ENCODE measurements at places on chromosomes 1 and 21.

DNA sequence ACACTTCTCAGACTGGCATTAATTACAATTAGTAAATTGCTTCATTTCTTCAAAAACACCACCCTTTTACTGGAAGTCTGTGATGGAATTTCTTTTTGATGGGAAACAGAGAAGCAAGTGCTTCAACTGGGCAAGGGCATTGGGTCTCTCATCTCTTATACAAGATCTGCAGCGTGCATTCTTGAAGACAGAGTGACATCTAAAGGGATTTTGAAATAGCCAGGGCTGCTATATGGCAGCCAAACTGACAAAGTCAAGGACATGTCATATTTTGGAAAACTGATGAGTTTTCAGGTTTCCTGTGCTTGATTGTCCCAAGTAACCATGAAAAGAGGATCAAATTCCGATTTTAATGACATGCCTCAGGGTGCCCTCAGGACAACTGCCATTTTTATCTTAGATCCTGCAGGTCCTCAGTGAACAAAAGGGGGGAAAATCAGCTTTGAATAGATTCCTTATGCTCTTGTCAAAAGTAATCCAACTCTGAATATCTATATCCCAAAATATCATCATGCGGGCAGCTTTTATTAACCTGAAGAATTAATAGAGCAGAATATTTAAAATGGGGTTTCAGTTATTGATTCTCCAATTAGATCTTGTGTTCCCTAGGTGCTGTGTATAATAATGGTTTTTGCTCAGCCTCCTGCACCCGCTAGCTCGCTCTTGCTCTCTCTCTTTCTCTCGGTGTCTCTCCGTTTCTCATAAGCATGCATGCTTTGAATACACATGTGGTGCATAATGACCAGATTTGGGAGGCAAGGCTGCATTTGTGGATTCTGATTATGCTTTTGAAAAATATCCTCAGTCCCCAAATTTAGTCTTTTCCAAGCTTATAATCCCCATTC is 221.8 kb downstream of the TTLL7 start:
- no peak for DNase-seq

- DNase-seq: no peak
Measured at GRCh38 chr1:22729912-22730311, 19.3 kb downstream of the EPHB2 start.

DNA sequence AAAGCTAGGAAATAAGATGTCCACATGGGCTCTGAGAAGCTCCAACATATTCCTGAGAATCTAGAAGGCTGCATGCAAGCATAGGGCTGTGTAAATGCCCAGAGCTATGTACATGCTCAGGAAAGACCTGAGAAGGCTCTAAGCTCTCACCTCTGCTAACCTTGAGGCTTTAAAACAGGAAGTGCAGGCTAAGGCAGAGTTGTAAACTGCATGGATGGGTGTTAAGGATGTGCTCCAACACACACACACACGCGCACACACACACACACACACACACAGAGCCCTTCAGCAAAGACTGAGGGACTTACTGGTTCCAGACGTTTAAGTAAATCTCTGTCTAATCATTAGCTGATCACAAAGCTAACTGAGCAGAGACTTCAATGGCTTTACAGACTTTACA is 162.9 kb downstream of the TRABD2B start:
- DNase-seq: no peak

GRCh38 chr1:65230731-65231481 is 78.4 kb upstream of the DNAJC6 start:
- DNase-seq: no peak

GRCh38 chr1:157136133-157136532 is 2.1 kb downstream of the ETV3 start:
- no peak for DNase-seq

GRCh38 chr1:35269201-35269988 is 886 bp downstream of the ZMYM4 start:
- DNase-seq: peak; percentile 50

DNA sequence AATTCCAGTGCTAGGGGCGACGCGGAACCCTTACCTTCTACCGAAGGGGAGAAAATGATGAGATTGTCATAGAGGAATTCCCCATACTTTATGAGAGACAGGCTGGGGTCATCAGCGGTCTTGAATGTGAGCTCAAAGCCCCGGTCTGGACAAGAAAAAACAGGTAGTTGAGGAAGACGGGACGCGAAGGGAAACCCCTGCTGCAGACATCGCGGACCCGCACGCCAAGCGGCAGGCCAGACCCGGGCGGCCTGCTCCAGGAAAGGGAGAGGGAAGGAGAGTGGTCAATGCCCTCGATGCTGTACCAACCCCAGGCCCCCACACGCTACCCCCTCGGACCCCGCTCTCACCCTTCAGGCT is 342 bp downstream of the DDOST start:
- no peak for DNase-seq

DNA sequence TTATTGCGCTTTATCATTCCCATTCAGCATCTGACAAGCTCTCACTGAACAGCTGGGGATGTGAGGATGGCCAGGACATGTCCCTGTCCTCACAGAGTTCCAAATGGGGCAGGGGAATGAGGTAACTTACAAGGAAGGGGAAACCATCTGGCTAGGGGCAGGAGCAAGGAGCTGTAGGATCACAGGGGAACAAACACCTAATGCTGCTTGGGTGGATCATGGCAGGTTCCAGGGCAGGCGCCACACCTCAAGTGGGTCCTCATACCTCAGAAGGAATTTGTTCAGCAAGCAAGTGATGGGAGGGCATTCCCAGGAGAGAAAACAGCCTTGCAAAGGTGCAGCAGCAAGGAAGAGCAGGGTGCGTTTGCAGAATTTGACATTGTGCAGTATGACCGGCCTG is 35.1 kb upstream of the GRIK3 start:
- no peak for DNase-seq

- DNase-seq: no peak
Measured at GRCh38 chr1:87333692-87334347, 5.1 kb downstream of the LMO4 start.

DNA sequence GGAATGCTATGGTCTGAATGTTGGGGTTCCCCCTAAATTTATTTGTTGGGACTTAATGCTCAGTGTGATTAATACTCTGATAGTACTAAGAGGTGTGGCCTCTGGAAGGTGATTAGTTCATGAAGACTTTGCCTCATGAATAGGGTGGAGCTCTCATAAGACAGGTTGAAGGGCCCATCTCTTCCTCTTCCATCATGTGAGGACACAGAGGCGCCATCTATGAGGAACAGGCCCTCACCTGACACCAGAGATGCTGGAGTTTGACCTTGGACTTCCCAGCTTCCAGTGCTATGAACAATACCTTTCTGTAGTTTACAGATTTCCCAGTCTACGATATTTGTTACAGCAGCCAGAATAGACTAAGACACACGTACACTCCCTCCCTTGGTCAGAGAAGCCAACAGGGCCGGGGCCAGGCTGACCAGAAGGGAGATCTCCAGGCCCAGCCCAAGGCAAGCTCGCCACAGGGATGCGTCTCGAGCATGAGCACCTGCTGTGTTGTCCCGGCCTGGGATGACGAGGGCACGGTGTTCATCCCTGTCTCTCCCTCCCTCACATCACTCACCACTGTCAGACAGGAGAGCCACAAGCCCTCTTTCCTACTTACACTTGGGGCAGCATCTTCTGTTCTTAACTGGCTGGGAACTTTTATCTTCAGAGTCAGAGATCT is 4.7 kb upstream of the ABCG1 start:
- DNase-seq: peak; percentile 25

DNA sequence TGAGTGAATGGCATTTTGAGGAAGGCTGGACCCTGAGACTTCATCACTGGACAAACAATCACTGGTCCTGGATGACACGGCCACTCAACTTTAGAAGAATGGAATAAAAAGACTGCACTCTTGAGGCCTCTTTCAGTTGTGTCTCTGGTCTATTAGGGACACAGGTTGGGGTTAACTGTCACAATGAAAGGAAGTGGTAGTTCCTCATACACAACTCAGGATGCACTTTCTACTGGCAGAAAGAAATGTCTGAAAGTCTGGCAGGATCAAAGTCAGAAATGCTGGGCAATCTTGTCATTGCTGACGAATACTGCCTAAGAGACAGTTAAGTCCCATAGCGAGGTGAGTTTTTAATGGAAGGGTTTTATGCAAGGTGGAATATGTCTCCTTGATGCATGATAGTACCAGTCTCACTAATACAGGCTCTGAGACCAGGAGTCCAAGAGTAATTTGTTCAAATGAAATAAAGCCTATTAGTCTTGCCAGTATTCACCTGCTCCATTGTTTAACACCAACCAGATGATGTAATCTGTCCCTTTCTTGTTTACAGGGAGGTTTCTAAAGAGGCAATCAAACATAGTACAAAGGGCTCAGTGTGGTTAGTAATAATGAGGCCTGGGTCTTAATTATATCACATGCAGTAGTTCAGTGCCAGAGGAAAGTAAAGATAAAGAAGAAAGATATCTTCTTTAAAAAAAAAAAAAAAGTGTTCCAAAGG is 11.2 kb upstream of the RRP15 start:
- DNase-seq: no peak

- no peak for DNase-seq
Measured at GRCh38 chr1:165915932-165916348, 88.5 kb downstream of the UCK2 start.

- no peak for DNase-seq
Measured at GRCh38 chr1:232982238-232982944, 32.0 kb downstream of the NTPCR start.

- DNase-seq: no peak
Measured at GRCh38 chr1:175569117-175569743, 174.2 kb downstream of the TNR start.

DNA sequence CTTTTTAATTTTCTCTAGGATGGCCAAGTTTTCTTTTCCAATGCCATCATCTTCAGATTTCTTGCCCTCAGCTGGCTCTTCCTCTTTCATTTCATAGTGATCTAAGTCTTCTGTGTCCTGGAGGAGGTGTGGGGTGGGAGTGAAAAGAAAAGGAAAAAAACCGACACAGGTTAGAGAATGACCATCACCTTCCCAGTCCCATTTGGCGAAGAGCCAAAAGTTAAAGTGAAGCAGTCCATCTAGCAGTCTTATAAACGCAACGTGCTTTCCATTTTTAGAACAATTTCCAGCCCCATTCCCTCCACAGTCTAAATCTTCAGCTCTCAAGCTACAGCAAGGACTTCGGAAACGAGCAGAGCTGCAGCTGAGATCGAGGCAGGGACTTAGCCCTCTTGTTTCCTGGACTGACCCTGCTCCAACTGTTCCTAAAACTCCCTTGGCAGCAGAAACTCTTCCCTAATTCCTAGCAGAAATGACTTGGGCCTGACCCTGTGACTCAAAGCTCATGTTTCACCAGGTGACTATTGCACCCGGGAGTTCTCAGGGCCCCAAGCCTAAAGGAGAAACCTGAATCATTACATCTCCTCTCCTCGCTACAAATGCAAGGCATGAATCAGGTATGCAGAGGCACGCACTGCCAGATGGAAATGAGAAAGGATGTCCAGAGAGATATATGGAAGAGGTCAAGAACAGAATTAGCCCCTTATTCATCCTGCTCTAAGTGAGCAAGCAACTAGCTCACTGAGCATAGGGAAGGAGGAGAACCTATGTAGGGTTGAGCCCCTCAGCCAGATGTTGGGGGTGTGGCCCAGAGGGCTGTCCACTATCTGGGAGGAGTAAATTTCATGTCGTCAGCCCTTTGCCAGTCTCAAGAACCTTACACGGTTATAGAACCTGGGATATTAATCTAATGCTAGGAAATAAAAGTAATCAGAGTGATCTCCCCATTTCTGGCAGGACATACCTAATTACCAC is 5.1 kb downstream of the UBE2Q1 start:
- no peak for DNase-seq

DNA sequence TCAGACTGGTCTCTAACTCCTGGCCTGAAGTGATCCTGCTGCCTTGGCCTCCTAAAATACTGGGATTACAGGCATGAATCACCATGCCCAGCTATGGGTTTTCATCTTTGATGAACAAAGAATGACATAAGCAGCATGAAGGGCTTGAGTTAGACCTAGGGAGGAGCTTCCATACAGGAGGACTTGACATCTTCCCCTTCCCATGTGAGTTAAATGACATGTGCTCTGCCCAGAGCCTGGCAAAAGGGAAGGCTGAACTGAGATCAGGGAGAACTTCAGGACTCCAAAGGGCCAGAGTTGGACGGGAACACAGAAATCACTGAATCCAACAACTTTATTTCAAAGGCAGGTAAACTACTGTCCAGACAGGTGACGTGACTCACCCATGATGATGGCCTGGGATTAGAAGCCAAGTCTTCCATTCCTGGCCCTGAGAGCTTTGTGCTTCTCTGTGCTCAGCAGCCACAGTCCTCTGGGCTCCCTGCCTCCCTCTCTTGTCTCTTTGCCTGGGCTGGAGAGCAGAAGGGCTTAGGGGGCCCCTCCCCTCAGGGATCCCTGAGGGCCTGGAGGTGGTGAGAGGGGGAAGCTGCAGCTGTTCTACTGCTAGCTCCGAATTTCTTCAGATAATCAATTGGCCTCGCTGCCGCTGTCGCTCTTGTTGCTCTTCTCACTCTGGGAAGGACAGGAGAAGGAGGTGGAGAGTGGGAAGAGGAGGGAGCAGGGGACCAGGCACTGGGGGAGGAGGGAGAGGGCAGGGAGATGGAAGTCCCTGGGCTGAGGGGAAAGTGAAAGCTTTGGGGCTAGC is 7.6 kb downstream of the NHLH1 start:
- peak; percentile 64 for DNase-seq

All from right forelimb (tissue), 1 donor.